Kasumi-1 (cell line): ENCODE measurements at places on chromosomes 5 and 9.

DNA sequence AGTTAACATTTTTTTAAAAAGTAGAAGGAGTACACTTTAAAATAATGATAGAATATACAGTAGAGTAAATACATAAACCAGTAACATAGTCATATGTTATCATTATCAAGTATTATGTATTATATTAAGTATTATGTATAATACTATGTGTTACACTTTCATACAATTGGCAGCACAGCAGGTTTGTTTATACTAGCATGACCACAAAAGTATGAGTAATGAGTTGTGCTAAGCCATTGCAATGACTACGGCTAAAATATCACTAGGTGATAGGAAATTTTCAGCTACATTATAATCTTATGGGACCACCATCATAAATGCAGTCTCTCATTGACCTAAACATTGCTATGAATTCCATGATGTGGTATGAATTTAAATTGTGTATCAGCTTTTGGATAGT lies 506.0 kb downstream of the HTR1A start:
- DNase-seq, result no peak

- DNase-seq, result no peak
These were observed 585.3 kb downstream of the EBF1 start for GRCh38 chr5:158514319-158514985.

GRCh38 chr9:8183618-8184017 lies 384.0 kb upstream of the DMAC1 start:
- no peak for DNase-seq

DNA sequence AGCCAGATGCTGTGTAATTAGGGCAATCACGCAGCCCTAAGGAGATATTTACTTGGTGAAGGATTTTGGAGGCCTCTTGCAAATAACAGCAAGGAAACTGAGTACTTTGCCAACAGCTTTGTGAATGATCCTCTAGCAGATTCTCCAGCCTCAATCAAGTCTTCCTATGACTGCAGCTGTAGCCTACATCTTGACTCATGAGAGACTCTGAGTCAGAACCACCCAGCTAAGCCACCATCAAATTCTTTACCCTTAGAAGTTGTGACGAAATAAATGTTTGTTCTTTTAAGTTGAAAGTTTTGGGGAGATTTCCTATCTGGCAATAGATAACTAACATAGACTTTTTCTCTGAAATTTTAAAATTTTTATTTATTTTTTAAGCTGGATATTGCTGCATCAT lies 237.6 kb upstream of the CCNH start:
- DNase-seq, result no peak

GRCh38 chr5:178671602-178672144 lies 44.8 kb upstream of the CLK4 start:
- DNase-seq, result no peak

GRCh38 chr9:136776947-136777346 lies 12.6 kb upstream of the LCN15 start:
- DNase-seq, result no peak

DNA sequence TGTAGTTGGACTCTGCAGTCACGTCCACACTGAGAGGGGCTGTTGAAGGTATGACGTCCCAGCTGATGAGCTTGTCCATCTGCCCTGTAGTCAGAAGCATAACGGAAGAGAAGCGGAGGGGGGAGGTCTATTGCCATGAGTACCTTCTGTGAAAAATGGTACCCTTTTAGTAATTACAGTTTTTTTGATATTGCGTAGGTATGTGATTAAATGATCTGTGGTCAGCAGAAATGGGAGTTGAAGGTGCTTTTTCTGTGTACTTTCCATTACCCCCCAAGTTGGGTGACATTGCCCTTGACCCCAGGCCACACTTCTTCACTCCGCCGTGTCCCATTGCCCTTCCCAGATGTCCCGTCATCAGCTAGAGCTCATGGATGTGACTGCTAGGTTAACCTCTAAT lies 45.9 kb downstream of the SNX30 start:
- DNase-seq, result no peak

DNA sequence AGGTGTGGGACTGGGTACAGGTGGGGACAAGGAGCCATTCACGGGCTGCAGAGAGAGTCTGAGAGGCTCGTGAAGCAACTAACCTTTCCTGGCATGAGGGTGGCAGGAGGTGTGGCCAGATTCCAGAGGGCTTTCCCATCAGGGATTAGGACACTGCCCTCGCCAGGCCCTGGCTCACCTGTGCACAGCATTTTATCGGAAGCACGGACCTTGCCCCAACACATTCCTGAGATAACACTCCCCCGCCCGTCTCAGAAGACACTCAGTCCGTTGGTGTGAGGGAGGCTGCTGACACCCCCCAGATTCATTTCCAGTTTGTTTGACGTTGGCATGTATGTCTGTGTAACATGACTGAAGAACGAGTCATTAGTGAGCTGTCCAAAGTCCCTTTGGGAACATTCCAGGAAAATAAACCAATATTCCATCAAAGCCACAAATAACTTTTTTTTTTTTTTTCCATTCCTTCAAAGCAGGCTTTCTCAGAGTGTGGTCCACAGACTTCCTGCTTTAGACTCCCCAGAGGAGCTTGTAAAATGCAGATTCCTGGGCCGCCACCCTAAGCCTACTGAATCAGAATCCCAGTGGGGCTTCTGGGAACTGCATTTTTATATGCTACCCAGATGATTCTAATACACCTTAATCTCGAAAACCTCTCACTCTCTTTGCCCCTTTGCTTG lies 23.4 kb downstream of the WWC1 start:
- DNase-seq, result no peak

DNA sequence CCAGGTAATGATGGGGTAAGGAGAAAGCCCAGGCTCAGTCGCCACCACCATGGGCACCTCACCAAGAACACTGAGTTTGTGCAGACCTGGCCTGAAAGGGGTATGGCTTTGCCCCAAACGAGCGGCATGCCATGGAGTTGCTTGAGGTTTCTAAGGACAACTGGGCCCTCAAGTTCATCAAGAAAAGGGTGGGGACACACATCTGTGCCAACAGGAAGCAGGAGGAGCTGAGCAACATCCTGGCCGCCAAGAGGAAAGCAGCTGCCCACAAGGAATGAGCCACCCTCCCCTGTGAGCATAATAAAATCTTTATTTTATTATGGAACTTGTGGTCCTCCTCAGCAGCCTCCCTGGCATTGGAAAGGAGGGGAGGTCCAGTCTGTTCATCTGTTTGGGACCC lies 23.8 kb downstream of the CD14 start:
- peak; percentile 75 for DNase-seq

DNA sequence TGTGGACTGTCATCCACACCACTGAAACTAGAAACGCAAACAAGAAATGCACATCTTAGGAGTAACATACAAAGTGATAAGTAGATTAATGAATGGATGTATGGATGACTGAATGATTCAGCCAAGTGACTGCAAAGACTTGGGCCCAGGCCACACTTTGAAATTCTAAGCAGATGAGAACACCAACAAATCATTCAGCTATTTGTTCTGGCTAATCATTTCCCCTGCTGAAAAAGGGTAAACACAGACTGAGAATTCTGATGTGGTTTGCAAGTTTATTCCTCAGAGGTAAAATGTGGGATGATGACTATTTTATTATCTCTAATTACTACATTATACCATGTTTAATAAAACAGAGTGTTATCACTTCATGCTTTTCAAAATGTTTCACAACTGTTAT lies 163.2 kb upstream of the ADAMTS16 start:
- no peak for DNase-seq

- no peak for DNase-seq
These were observed 152.9 kb downstream of the PIK3R1 start for GRCh38 chr5:68368311-68369022.

GRCh38 chr9:15329539-15330109 lies 22.6 kb upstream of the TTC39B start:
- DNase-seq, result no peak

DNA sequence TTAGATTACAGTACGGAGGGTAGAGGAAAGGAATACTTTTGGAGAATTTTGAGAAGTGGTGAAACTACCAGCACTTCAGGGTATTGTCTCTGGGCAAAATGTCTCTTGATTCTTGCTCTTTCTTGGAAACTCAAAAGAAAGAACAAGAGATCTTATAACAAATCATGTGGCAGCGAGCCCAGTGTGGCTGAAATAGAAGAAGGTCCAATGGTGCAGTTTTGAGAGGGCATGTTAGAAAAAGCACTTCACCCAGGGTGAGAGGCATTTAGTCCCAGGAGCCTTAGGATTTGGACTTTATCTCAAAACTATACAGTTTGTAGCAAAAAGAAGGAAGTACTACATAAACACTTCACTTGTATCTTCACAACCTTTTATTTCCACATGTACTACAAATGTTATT lies 39.4 kb downstream of the NNT start:
- no peak for DNase-seq

GRCh38 chr9:18665947-18666346 lies 192.0 kb downstream of the ADAMTSL1 start:
- DNase-seq, result no peak

DNA sequence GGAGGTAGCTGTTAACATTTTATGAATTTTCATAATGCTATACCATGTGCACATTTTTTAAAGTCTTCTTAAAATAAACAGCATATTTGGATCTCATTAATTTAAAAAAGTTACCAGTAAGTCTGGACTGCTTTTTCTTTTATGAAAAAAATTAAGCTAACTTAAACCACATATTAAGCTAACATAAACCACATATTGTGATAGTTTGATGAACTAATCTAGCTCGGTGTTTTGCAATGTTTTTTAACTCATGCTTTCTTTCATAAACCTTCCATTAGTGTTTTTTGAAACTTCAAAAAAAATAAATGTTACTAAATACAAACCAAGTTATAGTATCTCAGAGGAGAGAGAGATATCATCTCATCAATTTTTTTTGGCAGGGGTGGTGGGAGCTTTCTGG lies 26.5 kb downstream of the POLK start:
- DNase-seq, result no peak

- DNase-seq, result no peak
These were observed 95.0 kb downstream of the NR6A1 start for GRCh38 chr9:124676159-124676551.

DNA sequence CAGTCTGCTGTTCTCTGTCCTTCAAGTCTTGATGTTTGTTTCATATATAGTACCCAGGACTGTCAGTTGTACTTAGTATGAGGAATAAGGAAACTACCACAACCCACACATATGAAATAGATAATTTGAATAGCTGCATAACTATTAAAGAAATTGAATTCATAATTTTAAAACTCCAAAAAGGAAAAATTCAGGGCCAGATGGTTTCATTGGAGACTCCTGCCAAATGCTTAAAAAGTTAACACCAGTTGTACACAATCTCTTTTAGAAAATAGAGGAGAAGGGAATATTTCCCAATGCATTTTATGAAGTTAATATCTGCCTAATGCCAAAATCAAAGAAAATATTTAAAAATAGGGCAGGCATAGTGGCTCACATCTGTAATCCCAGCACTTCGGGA lies 24.6 kb upstream of the SPIN1 start:
- DNase-seq, result no peak

DNA sequence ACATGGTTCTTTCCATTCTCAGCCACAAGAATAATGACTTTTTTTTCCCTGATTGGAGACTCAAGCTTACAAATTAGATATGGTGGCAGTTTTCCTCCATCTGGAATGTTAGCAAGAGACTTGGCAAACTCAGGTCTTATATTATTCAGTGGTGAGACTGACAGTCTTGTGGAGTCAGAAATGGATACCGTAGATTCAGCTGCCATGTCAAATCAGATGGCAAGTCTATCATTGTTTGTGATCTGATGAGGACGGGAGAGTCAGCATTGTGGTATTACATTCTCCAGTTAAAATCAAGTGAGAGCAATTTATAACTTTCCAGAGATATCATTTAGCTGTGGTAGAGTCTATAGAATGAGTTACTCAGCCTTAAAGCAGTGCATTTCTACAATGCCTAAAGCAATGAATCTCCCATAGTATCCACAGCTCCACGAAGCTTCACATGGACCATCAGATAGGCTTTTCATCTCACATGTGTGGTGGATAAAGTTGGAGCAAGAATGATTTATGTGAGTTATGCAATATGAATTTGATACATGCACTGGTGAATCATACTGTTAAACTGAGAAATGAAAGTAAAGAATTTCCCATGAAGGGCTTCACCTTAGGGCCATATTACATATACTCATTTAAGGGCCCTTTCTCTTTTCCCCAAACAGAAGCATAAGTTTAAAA lies 430.6 kb downstream of the ZNF608 start:
- no peak for DNase-seq

DNA sequence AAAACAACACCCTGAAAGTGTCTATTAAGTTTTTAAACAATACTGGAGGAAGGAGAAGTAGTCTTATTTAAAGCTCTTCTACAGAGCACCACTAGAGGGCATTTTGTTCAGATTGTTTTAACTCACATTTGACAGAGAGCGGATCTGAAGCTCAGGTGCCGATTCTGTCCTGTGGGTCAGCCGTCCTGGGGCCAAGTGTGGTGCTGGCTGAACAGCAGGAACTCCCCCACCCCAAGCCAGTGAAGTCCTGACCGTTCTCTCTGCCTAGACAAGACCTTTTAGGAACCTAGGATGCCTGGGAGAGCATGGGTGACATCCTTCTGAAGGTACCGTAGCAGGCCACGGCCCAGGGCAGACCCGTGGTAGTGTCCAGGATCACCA lies 3.9 kb downstream of the EXOC3 start:
- DNase-seq, result peak; percentile 88

GRCh38 chr9:95815961-95816360 lies 59.5 kb upstream of the ERCC6L2 start:
- no peak for DNase-seq

DNA sequence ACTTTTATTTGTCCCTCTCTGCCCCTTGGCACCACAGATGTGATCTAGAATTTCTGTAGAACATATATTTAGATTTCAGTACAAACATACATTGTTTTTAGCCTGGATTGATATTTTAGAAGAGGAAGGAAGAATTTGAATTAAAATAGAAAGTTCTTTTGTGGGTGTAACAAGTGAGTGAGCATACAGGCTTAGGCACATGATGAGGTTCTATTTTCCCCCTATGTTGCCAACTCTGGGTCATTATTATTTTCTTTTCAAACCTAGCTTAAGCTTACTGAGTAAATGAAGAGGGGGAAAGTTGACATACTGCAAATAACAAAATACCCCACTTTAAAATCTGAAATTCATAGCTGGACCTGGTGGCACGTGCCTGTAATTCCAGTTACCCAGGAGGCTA lies 102.9 kb downstream of the GCNT1 start:
- DNase-seq, result no peak

- DNase-seq, result no peak
These were observed 7.6 kb upstream of the CXXC5 start for GRCh38 chr5:139640421-139641115.

DNA sequence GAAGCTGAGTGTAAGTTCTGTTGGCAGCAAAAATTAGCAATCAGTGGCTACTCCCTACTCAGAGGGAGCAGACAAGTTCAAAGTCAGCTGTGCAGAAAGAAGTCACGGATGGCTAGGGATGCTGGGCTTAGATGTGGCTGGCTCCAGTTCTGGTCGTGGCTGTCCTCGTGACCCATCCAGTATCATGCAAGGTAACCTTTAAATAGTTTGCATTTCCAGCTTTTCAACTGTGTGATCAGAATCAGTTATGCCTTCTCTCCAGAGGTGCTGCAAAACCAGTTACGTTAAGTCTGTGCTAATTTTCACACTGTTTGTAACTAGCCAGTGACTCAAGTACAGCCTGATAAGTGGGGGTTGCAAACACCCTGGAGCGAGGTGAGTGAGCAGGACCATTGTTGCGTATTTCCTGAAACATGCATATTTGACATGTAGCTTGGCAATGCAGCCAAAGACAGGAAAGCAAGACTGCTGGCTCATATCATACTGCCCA lies 302.4 kb downstream of the ATPSCKMT start:
- DNase-seq, result no peak

- no peak for DNase-seq
These were observed 182.9 kb upstream of the TNC start for GRCh38 chr9:115300874-115301273.

GRCh38 chr5:14133394-14133793 lies 9.7 kb upstream of the TRIO start:
- DNase-seq, result no peak
